Stimulated activated naive CD8-positive, alpha-beta T cell treated with anti-CD3 and anti-CD28 coated beads, Interleukin-15, Interleukin-2, amounts not matched to agents 100 U/mL and 50 U/mL, for 24 hours (primary cell): ENCODE measurements at places on chromosomes 2 and 18.

GRCh38 chr2:58939388-58939787, 698.3 kb upstream of the FANCL start:
- no peak for DNase-seq

GRCh38 chr2:76870581-76870980, 651.6 kb downstream of the LRRTM4 start:
- no peak for DNase-seq

DNA sequence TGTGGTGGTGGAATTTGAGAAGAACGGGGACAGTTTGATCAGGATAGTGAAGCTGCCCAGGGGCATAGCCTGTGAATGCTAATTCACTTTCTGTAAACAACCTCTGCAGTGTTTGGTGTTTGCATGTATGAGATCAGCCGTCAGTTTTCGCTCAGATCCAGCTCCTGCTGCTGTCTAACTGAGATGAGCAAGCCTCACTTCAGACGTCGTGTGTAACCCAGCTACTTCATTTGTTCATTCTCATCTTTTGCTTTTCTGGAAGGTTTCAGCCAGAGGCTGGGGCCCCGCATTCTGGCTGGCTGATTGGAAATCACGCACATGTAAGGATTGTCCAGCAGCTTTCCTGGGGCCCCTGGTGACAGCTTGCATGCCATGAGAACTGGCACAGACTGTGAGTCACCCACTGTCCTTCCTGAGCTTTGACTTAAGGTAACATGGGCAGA, 48.9 kb downstream of the LDLRAD4 start:
- no peak for DNase-seq

- no peak for DNase-seq
These were observed 168.7 kb upstream of the MYO3B start for GRCh38 chr2:170009209-170009608.

DNA sequence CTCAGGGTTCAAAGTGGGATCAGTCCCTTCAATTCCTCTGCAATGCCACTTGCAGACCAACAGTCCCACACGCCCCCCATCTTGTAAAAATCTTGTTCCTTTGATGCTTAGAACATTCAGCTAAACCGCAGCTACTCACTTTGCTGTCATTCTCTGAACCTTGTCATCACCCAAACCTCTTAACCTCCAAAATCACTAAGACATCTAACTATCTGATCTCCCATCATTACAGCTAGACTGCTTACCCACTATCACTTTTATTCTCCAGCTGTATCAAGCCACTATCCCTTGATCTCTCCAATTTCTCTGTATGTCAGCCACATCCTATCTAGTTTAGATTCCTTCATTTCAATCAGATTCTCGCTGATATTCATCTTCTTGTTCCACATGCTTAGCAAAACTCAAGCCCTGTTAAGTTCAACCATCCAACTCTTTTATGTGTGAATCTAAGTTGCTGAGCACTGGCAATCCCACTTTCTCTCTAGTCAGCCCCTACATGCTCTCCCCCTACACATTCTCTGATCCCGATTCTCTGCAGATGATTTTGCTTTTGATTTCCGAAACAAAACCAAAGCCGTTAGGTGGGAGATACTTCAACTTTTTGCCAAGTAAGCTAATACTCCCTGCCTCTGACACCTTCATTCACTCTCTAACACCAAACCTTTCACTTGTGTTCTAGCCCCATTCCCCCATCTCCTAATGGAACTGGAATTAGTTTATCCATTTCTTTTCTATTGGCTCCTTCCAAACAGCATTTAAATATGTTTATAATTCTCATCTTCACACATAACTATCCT, 4.6 kb downstream of the GTF3C2 start:
- no peak for DNase-seq

- DNase-seq, result no peak
These were observed 3.2 kb downstream of the ZBTB7C start for GRCh38 chr18:48405978-48406377.

DNA sequence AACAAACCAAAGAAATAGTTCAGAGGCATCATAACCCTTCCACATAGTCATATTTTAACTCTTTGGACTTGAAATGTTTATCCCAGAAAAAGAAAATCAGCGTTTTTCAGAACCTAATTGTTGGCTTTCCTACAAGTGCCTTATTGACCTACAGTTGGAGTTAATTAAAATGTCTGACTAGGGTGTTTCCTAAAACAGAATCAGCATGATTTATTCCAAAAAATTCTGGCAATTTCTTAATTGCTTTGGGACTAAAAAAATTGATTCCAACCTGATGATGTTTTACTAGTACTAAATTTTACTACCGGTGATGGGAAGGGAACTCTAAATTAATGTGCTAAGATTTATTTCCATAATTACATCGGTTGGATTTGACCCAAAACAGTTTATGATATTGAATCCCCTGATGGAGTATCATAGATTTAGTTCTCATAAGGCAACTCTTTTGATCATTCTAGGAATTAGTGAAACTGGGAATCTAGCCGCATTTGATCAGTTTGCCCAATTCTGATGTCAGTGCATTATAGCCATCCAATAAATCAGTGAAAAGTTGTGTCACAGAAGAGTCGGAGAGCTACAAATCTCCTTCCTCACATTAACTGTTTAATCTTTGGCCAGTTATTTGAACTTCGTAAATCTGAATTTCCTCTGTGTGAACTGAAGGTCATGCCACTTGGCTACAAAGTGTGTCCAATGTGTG, 134.3 kb upstream of the DSEL start:
- DNase-seq, result no peak

GRCh38 chr2:45680351-45680967, 29.0 kb downstream of the PRKCE start:
- DNase-seq, result no peak

- no peak for DNase-seq
These were observed 44.8 kb downstream of the REL start for GRCh38 chr2:60925994-60926740.

GRCh38 chr18:46009125-46009840, 42.2 kb upstream of the EPG5 start:
- no peak for DNase-seq

DNA sequence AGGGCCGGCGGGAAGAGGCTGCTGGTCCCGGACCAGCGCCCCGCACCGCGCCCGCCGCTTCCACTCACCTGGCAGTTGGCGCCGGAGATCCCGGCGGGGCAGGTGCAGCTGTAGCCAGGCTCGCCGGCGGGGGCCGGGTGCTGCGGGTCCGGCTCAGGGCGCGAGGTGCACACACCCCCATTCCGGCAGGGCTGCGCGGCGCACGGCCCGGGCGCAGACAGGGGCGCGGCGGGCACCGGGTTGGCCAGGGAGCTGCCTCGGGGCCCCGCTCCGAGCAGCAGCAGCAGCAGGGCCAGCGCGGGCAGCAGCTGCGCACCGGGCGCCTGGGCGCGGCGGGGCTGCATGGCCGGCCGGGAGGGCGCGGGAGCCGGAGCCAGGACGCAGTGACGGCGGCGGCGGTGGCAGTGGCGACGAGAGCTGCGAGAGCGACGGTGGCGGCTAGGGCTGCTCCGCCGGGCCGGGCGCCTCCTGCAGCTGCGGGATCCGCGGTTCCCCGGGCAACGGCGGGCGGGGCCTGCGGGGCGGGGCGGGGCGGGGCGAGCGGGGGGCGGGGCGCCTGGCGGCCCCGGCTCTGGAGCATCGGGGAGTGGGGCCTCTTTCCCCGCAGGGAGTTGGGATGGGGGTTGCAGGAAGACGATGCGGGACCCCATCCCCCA, at the start of gene DNER:
Gene DNER (minus strand): TSS at position 476 of the 656 bp plus-strand sequence. CDS start 132 bp downstream, at position 344.
- DNase-seq, result peak; percentile 55

DNA sequence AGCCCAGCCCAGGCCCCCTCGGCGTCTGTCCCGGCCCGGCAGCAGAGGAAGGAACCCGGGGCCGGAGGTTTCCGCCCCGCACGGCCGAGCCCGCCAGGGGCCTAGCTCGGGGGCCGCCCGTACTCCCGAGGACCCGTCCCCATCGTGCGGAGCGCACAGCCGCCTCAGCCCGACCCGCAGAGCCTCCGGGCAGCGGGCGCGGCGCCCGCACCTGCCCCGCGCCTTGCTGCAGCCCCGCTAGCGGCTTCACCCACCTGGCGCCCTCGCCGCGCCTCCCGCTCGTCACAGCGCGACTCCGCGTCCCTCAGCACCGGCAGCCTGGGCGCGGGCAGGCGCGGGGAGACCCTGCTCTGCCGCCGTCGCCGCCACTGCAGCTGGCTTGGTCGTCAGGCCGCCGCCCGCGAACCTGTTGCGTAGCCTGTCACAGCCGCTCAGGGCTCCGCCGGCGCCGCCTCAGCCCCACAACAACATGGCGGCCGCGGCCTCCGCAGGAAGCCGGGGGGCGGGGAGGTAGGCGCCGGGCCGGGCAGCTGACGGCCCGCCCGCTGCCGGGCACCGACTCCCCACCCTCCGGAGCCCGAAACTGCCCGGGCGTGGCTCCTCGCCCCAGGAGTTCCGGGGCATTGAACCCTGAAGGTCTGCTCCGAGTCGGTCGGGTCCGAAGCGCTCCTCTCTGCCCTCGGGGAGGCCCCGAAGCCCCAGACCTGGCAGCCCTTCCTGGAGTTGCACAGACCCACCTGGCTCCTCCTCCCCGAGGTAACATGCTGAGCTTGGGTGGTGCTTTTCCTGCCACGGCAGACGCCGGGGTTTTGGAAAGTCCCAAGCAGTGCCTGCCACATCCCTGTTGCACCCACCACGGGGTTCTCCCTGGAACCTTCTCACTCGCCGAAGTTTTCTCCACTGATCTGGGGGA, at the start of gene ITSN2:
Gene ITSN2 (minus strand): TSS at position 487 of the 913 bp plus-strand sequence. CDS start 32,454 bp downstream, outside the sequence.
- DNase-seq, result peak; percentile 87

DNA sequence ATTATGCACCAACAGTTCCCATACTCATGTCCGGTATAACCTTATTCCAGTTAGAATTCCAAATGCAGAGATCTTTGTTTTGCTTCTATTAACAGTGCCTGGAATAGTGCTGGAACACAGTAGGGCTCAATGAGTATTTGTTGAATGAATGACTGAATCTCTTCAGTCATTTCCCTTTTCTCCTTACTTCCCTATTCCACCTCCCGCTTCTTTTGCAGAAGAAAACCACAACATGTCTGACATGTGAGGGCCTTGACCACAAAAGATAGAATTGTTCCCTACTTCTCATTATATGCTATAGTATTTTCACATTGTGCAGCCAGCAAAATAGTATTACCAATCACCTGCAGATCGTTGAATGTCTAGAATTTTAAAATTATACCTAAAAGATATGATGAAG, 19.5 kb upstream of the HNRNPLL start:
- DNase-seq, result no peak

DNA sequence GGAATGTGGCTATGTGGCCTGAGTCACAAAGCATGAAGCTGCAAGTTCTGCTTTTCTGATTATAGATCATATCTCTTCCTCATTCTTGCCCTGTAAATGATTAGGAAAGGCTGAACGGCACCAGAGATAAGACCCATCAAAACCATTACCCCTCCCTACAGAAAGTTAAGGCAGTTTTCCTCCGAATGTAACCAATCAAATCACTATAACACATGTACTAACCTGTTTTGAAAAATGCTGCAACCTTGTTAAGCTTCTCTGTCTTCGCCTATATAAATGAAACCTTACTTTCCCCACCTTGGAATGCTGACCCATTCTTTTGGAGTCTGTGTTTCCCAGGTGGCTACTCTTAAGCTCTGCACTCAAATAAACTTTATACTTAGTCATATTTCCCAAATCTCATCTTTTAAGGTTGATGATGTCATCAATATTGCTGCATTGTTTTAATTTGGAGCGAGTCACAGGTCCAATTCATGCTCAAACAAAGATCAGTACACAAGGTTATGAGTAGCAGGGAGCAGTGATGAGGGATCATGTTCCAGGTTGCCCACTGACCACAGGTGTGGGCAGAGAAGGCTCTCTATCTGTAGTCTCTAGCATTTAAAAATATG, 662.3 kb downstream of the IRS1 start:
- no peak for DNase-seq

- DNase-seq, result no peak
These were observed 652.2 kb downstream of the LRRTM4 start for GRCh38 chr2:76870011-76870410.

- DNase-seq, result no peak
These were observed 483.0 kb upstream of the ID2 start for GRCh38 chr2:8198766-8199382.

- DNase-seq, result no peak
These were observed 29.1 kb downstream of the PPM1B start for GRCh38 chr2:44197816-44198215.

GRCh38 chr2:181007086-181007837, 26.9 kb downstream of the UBE2E3 start:
- no peak for DNase-seq

GRCh38 chr18:49565612-49566011, 3.8 kb downstream of the LIPG start:
- DNase-seq, result no peak

DNA sequence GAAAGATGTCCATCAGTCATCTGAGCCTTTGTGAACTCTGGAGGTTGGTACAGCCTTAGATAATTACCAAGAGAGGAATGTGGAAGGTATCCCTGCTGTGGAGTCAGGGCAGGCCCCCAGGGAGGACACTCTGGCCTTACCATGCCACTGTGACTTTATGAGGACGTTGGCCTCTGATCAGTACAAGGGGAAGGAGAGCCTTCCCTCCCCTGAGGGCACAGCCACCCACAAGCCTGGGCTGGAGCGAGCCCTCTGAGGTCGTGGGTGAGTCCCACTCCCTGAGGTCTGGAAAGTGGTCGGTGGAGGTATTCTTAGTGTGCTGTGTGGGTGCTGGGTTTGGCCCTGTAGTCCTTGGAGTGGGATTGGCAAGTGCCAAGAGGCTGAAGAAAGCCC, 91.6 kb downstream of the STPG4 start:
- DNase-seq, result no peak

DNA sequence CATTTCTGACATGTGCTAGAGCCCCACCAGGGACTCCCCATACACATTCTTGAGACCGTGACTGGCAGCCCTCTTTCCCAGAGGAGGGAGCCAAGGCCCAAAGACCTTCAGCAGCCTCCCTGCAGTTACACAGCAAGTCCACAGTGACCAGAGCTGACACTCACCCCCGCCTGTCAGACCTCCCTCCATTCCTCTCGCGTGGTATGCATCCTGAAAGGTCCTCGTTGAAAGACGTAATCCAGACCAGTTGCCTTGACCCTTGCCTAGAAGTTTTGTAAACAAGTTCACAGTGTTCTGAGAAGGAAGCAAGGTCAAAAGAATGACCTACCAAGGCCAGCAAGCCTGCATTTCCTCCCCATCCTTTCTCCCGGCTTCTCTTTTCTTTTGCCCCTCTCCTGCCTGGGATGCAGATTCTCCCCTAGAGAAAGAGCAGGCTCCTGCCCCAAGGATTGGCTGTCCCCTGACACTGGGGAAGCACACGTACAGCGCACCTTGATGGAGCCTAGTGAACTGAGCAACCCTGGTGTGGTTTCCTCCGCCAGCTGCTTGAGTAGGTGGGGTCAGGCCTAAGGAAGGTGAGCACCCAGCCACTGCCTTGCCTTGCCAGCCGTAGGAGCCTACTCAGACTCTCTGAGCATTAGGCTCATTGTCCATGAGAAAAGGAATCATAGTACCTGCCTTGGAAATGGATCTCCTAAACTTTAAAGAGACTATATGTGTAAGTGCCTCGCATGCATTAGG, 18.3 kb downstream of the TRIB2 start:
- DNase-seq, result no peak

- no peak for DNase-seq
These were observed 11.3 kb upstream of the CIB4 start for GRCh38 chr2:26652361-26653041.
